ENCODE measurements at places on chromosomes 16 and 17. TPM values are rescaled to one million over a fixed set of nuclear protein-coding genes. Genes with fewer than 3 reads are reported as not detected.
A peak's percentile ranks its signal among the peaks of the same experiment; 100 is the strongest.

- no peak for DNase-seq
Measured at GRCh38 chr16:66399930-66400329, 27.2 kb upstream of the BEAN1 start.

GRCh38 chr16:66650707-66651473 lies 45.7 kb downstream of the CMTM4 start:
- peak; percentile 28 for DNase-seq

GRCh38 chr17:49511810-49512209 lies 16.7 kb downstream of the NGFR start:
- DNase-seq = no peak

DNA sequence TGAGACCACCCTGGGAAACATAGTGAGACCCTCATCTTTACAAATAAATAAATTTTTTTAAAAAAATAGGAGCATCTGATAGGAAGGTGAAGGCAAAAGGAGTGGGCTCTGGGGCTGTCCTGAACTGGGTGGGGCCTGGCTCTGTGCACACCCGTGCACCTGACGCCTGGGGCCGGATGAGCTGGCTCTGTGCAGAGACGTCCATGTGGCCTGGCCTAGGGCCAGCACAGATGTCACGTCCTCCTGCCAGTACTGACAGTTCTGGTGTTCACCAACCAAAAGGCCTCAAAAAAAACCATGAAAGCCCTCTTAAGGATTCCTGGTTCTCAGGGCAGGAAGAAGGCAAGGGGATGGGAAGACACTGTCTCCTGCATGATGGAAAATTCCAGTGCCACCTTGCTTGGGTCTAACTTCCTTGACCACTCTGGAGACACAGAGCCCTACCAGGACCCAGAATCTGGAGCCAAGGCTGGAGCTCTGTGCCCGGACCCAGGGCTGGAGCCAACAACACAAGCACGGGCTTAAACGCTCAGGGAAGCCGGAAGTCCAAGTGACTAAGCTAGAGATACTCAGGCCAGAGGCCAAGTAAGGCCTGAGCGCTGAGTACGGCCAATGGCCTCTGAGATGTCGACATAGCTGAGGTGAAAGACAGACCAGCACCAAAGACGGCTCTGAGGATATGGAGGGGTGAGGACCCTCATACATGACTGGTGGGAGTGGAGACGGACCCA lies 32.9 kb downstream of the COPRS start:
- DNase-seq = no peak

DNA sequence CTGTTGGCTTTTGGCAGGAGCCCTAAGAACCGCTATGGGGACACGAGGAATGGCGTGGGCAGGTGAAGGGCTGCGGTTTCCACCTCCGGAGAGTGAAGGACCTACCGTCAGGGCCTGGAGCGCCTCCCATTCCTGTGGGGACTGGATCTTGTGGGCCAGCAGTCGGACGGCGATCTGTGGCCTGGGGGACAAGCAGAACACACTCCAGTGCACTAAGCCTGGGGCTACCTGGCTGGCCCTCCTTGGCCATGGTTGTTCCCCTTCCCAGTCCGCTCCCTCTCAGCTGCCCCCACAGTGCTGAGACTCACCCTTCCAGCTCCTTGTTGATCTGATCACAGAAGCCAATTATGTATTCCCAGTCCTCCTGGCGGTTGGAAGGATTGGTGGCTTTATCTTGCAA lies 15.0 kb downstream of the GGA3 start:
- DNase-seq = no peak

GRCh38 chr16:50282955-50283631 lies 16.7 kb downstream of the ADCY7 start:
- DNase-seq = no peak

DNA sequence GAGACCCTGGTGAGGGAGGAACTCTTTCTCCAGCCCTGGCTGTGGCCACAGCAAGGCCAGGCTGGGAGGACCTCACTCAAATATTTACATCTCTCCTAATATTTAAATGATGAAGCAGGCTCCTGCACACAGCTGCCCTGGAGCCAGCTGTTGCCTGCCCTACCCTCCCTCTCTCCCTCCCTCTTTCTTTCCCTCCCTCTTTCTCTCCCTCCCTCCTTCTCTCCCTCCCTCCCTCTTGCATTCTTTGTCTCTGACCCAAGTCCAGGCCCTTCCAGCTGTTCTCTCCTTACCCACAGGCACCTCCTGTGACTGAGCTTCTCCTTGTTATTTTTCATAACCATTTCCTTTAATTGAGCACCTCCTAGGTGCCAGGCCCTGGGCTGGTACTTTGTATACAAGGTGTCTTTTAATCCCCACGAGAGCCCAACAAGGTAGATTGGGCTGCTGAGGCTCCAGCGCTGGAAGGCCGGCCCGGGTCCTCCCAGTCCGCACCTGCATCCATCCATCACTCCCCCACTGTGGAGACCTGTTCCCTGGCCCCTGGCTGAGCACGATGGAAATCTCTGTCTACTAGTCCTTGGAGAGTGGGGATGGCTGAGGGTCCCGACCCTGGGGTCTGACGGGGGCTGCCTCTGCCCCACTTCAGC lies 242.3 kb downstream of the SEC14L1 start:
- DNase-seq = no peak

DNA sequence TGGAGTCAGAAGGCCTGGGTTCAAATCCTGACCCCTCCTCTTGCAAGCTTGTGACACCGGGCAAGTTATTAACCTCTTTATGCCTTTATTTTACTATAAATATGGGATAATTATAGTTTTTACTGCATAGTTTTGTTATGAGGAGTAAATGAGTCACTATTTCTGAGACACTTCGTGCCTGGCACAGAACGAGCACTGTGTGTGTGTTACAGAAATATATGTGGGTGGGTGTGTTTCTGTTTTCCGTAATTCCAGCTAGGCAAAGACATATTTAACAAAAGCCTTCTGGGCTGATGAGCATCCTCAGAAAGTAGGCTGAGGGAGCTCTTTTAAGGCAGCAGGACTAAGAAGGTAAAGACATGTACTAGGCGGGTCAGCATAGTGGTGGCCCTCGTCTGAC lies 417.9 kb downstream of the MAF start:
- no peak for DNase-seq

GRCh38 chr16:1300664-1301476 lies 8.6 kb upstream of the UBE2I start:
- no peak for DNase-seq

DNA sequence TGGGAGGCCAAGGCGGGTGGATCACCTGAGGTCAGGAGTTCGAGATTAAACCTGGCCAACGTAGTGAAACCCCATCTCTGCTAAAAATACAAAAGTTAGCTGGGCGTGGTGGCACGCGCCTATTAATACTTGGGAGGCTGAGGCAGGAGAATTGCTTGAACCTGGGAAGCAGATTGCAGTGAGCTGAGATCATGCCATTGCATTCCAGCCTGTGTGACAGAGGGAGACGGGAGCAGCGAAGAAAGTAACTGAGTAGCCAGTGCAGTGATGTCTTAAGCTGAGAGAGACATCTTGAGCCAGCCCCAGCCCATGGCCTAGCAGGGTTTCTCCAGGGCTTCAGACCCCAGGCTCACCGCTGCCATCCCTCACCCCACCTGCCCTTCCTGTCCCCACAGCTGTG lies 9.8 kb upstream of the SMIM5 start:
- DNase-seq = no peak

DNA sequence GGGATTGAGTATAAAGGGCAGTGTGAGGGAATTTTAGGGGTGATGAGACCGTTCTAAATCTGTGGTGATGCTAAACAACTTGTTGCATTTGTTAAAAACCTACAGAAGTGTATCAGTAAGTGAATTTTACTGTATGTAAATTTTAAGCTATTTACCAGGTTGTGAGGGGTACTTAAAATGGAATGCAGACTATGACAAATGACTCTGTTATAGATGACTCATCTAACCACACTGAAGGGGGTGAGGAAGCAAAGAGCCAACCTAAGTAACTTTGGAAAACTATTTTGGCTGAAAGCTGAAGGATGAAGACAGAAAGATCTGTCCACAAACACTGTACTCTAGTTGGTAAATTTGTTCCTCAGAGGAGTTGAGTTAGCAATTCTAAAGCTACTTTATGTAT lies 5.3 kb upstream of the MKS1 start:
- no peak for DNase-seq

DNA sequence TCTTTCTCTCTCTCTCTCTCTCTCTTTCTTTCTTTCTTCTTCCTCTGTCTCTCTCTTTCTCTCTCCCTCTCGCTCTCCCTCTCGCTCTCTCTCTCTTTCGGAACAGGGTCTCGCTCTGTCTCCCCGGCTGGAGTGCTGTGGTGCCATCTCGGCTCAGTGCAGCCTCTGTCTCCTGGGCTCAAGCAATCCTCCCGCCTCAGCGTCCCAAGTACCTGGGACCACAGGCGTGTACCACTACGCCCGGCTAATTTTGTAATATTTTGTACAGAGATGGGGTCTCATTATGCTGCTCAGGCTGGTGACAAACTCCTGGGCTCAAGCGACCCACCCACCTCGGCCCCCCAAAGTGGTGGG lies 12.7 kb upstream of the KLHDC4 start:
- no peak for DNase-seq

DNA sequence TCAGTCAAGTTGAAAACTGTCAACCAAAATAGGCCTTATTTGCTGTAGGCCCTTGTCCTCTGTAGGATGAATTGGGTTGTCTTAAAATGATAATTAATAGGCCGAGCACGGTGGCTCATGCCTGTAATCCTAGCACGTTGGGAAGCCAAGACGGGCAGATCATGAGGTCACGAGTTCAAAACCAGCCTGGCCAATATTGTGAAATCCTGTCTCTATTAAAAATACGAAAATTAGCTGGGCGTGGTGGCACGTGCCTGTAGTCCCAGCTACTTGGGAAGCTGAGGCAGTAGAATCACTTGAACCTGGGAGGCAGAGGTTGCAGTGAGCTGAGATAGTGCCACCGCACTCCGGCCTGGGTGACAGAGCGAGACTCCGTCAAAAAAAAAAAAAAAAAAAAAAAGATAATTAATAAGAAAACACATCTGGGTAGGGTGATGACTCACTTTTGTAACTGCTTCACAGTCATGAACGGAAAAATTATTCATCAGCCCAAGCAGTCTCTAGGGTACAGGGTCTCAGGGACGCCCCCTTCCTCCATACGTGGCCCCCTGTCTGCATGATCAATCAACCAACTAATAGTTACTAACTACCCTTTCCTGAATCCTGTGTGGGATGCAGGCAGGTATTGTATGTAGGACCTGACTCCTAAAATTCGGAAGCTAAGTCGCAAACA lies 137.0 kb upstream of the RCVRN start:
- DNase-seq = peak; percentile 45

- DNase-seq = no peak
Measured at GRCh38 chr16:23535901-23536300, 21.2 kb downstream of the EARS2 start.

DNA sequence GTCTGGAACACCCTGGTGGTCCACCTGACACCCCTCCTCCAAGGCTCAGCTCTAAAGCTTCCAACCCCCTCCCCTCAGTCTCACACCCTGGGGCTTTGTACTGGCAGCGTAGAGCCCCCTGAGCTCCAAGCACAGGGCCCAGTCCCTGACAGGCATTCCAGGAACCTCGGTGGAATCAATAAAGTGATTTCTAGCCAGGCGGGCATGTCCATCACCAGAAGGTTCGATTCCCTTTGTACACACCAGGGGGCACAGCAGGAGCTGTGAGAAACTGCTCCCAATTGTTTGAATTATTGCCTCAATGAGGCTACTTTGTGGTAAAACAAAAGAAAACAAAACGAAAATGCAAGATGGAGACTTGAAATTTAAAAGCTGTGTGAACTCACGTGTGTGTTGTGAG lies 51.8 kb downstream of the SMPD3 start:
- DNase-seq = no peak

DNA sequence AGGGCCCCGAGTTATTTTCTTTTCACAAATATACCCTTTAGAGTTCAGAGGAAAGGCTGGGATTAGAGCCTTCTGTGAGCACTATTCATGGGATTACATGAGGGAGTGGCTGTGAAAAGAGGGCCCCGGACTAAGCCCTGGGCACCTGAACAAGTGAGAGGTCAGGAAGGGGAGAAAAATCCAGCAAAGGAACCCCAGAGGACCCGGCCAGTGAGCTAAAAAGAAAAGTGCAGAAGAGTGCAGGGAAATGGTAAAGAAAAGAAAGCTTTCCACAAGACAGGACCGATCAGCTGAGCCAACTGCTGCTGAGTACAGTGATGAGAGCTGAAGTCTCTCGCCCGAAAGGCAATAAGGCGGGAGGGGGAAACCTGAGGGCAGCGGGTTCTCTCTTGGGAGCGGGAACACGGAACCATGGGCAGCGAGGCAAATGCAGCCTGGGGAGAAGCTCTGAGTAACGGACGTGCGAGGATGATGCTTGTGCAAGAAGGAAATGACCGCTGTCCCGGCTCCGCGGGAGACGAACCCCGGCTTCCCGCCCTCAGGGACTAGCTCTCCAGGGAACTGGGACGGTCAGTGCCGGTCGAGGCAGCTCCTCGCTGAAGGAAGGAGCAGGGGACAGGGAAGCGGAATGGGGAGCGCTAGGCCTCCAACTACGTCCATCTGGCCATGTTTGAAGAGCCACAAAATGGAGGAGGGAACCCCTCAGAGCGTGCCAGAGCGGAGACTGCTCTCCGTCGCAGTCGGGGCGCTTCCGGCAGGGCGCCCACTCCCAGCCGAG lies 665 bp upstream of the ALDH3A2 start:
- DNase-seq = peak; percentile 9

GRCh38 chr17:77279448-77280303 lies 138.9 kb downstream of the SEC14L1 start:
- no peak for DNase-seq

DNA sequence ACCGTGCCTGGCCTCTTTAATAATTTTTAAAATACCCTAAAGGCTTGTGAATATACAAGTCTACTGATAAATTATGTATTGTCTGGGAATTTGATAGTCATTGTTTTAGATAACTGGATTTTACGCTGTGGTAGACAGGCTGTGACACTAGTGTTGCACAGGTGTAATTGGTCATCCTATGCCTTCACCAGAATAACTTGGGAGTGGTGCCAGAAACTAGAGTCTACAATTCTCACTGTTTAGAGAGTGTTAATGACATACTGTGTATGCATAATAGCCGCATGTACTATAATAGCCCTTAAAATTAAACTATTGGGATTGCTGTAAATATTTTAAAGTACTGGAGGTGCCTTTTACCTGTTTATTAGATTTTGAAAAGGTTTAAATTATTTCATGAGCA lies 11.4 kb downstream of the CNEP1R1 start:
- no peak for DNase-seq

- DNase-seq = no peak
Measured at GRCh38 chr16:65716737-65717700, 595.2 kb upstream of the CDH11 start.

GRCh38 chr16:19284207-19284606 lies 1.3 kb upstream of the CLEC19A start:
- no peak for DNase-seq

- no peak for DNase-seq
Measured at GRCh38 chr17:6135236-6135635, 65.1 kb downstream of the WSCD1 start.

Gene TNFSF12
- 1.2 TPM for polyA plus RNA-seq

Gene LUC7L3
- 157 TPM for polyA plus RNA-seq

Gene ASPA
- polyA plus RNA-seq = not detected

Gene C1QL1
- polyA plus RNA-seq = not detected

Gene OR3A1
- not detected for polyA plus RNA-seq

Gene FBXL19
- 0.66 TPM for polyA plus RNA-seq

Gene EFCAB13
- polyA plus RNA-seq = 6.3 TPM

Gene ZNF597
- 1.7 TPM for polyA plus RNA-seq

Gene SOX15
- 0.41 TPM for polyA plus RNA-seq

Gene SLX4
- 4.1 TPM for polyA plus RNA-seq

Gene NFATC3
- polyA plus RNA-seq = 32.2 TPM

Gene MXRA7
- polyA plus RNA-seq = 0.18 TPM

Gene SLFN12L
- 3.5 TPM for polyA plus RNA-seq

Gene IL34
- polyA plus RNA-seq = not detected

Gene ZNRF1
- polyA plus RNA-seq = 6.7 TPM
